ENCODE measurements at places on chromosomes 6 and 20.

DNA sequence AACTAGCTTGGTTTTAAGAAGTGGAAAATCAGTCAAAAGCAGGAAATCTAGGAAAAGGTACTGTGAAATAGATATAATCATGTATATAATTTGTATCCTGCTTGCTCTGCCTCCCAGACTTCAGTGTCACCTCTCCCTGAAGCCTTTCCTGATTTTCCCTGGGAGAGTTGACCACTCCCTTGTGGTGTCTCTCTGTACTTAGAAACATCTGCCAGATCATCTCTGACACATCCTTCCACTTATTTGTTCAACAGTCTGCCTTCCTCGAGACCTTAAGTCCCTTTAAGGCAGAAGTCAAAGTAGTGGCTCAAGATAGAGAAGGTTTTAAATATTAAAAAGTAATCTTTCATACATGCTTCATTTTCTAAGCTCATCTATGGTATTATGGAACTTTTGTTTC is 236.5 kb downstream of the CDKAL1 start:
- H3K27ac ChIP-seq, result no peak overlapping the region
- H3K4me1 ChIP-seq, result no peaks in the 10 kb centered on the region

- peaks cover 15% of the 10 kb centered on the region for H3K4me1 ChIP-seq
- H3K27ac ChIP-seq, result no peak overlapping the region
- no peak for DNase-seq
- H3K36me3 ChIP-seq, result no peaks in the 10 kb centered on the region
Measured at GRCh38 chr6:52310932-52311331, 26.4 kb upstream of the MCM3 start.

DNA sequence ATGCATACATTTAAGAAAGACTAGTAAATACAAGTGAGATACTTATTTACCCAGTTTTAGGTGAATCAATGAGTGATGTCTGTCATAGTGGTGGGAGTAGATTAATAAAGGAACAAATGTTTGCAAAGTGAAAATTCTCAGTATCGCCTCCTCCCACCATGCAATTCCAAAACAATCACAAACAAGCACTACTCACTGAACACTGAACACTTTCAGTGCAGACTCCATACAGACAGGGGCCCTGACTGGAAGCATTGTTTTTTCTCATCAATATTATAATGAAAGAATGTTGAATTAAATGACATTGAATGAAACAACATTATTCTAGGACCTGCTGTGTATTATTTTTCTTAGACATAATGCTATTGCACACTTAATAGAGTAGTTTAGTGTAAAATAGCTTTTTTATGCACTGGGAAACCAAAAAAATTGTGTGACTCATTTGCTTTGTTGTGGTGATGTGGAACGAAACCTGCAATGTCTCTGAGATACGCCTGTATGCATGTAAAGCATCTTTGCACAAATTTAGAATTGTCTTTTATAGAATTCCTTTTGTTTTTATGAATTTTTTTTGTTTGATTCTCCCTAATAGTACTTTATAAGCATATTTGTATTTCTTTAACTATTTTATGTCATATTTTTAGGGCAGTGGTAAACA is 317.5 kb downstream of the UTRN start:
- no peaks in the 10 kb centered on the region for H3K36me3 ChIP-seq
- no peaks in the 10 kb centered on the region for H3K4me1 ChIP-seq
- H3K27ac ChIP-seq, result no peak overlapping the region
- H3K4me3 ChIP-seq, result no peak overlapping the region

DNA sequence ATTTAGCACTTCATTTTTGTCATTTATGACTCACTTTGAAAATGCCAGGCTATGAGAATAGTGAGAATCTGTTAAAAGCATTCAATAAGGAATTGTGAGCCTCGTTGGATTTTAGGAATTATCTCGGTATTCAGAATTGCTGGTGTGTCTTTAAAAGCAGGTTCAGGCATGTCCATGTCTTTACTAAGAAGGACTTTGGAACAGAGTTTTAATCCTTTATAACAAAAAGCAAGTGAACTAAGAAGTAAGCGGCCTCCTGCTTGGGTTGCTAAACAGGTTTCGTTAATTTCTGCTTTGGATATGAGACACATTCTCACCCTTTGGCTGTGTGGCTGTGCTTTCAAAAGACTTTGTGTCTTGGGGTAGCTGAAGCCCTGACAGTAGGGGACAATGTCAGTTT is 74.9 kb downstream of the IGF2R start:
- DNase-seq, result no peak
- no peak overlapping the region for H3K4me3 ChIP-seq
- no peaks in the 10 kb centered on the region for H3K27me3 ChIP-seq
- H3K27ac ChIP-seq, result no peak overlapping the region
- peaks cover 8% of the 10 kb centered on the region for H3K4me1 ChIP-seq

- no peak overlapping the region for H3K27ac ChIP-seq
- no peak for DNase-seq
- H3K4me3 ChIP-seq, result no peak overlapping the region
- H3K36me3 ChIP-seq, result no peaks in the 10 kb centered on the region
- H3K4me1 ChIP-seq, result no peaks in the 10 kb centered on the region
- H3K27me3 ChIP-seq, result no peaks in the 10 kb centered on the region
Measured at GRCh38 chr6:133466680-133467079, 225.5 kb downstream of the EYA4 start.

DNA sequence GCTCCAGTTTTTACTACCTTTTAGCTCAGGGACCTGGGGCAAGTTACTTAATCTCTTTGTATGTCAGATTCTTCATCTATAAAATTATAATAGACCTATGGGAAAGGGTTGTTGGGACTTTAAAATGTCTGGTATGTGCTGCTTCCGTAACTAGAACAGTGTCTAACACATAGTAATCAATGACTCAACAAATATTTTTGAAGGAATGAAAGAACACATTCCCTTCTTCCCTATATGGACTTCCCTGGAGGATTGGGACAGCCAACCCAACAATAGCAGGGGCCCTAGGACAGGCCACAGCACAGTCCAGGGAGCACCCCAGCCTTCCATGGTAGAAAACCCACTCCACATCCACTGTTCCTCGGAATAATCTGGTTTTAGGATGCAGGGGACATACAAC is 50.7 kb upstream of the TPD52L1 start:
- no peak for DNase-seq
- no peak overlapping the region for H3K4me3 ChIP-seq
- H3K36me3 ChIP-seq, result no peaks in the 10 kb centered on the region

GRCh38 chr6:158316022-158316421 is 3.8 kb downstream of the TULP4 start:
- no peak for DNase-seq
- no peaks in the 10 kb centered on the region for H3K4me1 ChIP-seq
- H3K36me3 ChIP-seq, result no peaks in the 10 kb centered on the region

DNA sequence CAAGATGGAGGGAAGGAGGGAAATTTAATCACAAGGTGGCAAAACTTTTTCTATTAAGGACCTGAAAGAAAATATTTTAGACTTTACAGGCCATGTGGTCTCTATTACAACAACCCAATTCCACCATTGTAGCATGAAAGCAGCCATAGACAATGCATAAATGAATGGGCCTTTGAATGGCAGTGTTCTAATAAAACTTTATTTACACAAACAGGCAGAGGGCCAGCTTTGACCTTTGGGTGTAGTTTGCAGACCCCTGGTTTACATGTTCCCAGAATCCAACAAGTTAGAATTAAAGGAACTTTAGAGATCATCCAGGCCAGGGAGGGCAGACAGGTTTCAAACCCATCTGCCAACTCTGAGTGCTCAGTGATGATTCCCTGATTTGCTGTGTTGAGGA is 95.2 kb downstream of the BANF2 start:
- no peaks in the 10 kb centered on the region for H3K36me3 ChIP-seq
- H3K27ac ChIP-seq, result peak overlapping the region; percentile 24
- no peaks in the 10 kb centered on the region for H3K27me3 ChIP-seq
- H3K4me3 ChIP-seq, result no peak overlapping the region
- no peak for DNase-seq
- peaks cover 16% of the 10 kb centered on the region for H3K4me1 ChIP-seq

GRCh38 chr6:28353356-28353755 is 3.6 kb downstream of the ZKSCAN3 start:
- no peaks in the 10 kb centered on the region for H3K27me3 ChIP-seq
- H3K27ac ChIP-seq, result peak overlapping the region; percentile 81
- peak overlapping the region; percentile 17 for H3K4me3 ChIP-seq
- H3K36me3 ChIP-seq, result no peaks in the 10 kb centered on the region
- H3K4me1 ChIP-seq, result peaks cover 33% of the 10 kb centered on the region

DNA sequence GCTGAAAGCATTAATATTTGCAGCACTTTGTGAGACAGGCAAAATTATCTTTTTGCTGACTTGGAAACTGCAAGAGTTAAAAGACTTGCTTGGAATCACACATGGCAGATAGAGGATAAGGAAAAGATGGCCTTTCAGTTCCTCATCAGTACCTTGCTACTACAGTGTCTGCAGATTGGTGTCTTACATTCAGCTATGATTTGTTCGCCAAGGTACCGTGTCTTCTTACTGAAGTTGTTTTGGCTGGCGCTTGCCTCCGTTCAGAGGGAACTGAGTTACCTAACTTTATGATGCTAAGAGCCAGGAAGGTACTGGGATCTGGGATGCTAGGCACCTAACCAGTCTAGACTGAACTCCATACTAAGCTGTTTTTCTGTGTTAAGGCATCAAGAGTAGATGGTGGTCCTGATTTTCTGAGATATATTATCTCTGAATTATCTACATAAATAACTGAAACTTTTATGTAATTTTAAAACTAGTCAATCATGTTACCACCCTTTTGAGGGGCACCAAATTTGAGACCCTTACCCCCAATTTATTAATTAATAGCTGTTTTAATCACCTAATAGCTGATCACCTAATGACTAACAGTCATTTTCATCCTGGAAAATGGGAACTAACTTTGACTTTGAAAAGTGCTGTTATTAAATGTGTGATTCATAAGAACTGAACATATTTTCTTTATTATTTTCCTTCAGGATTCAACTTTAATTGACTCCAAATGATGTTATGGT is 2.5 kb downstream of the WTAP start:
- no peak for DNase-seq
- no peak overlapping the region for H3K27ac ChIP-seq
- peaks cover 42% of the 10 kb centered on the region for H3K4me1 ChIP-seq
- peak overlapping the region; percentile 85 for H3K4me3 ChIP-seq

GRCh38 chr20:8783734-8784133 is 285.2 kb upstream of the PLCB4 start:
- no peaks in the 10 kb centered on the region for H3K4me1 ChIP-seq
- no peak overlapping the region for H3K4me3 ChIP-seq
- no peak overlapping the region for H3K27ac ChIP-seq
